ENCODE measurements at places on chromosomes 5 and 9.

DNA sequence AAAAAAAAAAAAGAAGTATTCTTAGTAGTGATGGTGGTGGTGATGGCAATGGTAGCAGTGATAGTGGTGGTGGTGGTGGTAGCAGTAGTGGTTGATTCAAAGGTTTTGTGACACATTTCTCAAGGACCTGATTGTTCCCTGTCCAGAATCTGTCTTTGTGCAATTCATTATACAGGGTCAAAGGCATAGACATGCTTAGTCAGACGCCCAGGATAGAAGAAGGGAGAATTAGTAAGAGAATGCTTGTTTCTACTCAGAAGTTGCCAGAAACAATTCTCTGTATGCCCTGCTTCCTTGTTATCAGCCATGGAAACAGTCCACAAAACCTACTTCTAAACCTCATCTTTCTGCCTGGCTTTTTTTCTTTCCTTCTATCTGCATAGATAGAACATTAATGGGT lies 89.4 kb downstream of the SLC44A1 start:
- no peak for DNase-seq

DNA sequence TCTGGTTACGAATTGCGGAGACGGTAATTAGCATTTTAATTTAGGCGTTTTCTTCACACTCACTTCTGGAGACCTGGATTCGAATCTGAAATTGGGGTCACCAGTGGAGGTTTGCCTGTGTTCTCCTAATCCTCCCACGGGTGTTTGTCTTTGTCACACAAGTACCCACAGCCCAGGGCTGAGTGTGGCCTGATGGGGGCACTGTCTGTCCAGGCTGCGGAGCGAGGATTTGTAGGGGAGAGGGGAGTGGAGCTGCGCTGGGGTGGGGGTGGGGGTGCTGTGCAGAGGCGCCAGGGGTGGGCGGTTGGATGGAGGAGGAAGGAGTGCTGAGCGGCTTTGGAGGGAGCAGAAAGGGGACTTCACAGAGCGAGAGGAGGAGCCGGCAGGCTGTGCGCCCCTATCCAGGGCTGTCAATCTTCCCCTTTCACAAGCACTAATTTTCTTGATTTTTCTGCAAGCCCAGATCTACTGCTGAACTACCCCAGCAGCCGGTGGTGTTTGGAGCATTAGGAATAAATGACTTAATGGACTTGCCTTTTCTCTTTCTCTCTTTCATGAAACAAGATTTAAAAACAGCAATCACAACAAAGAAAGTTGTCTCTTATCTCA lies 53.1 kb downstream of the TSPAN17 start:
- DNase-seq, result no peak

GRCh38 chr5:124669300-124669648 lies 77.2 kb downstream of the ZNF608 start:
- no peak for DNase-seq

DNA sequence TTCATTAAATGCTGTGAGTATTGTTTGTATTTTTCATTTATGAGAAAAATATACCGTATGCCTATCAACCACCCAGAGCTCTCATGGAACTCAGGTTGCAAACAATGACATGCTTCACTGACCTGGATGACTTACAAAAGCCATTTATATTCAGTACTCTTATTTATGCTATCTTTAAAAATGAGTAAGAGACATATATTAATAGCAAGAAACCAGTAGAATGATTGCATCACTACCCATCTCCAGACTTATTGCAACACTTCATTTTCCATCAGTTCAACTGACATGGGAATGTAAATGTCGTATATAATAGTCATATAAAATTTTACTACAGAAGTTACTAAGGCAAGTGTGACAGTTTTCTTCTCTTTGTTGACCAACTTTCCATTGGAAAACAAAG lies 69.1 kb downstream of the OTP start:
- no peak for DNase-seq

DNA sequence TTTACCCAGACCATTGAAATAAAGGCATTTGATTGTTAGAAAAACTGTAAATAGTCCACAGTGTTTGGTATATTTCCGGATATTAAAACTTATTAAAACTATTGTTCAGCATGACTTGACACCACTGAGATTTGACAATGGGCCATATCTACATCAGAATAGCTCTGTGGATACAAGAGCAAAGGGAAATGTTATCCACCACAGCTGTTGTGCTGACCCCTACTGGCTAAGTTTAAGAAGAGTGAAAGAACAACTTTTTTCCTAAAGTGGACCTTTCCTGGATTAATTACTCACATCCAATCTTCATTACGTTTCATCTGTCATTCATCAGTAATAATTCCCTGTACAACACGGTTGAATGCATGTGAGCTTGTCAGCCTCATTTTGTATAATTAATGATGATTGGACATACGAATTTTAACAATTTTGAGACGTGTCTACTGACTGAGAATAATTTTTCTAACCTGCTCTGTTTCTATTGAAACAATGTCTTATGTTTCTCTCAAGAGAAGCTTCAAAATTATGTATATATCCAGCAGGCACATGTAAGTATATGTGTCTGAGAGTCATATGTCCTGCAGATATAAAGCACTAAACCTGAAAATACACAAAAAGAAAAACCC lies 1952.6 kb downstream of the MAT2B start:
- DNase-seq, result no peak

GRCh38 chr5:83077662-83078261 lies 415 bp downstream of the XRCC4 start:
- DNase-seq, result no peak

- no peak for DNase-seq
These were observed 21.5 kb upstream of the DMRT2 start for GRCh38 chr9:1028501-1029190.

DNA sequence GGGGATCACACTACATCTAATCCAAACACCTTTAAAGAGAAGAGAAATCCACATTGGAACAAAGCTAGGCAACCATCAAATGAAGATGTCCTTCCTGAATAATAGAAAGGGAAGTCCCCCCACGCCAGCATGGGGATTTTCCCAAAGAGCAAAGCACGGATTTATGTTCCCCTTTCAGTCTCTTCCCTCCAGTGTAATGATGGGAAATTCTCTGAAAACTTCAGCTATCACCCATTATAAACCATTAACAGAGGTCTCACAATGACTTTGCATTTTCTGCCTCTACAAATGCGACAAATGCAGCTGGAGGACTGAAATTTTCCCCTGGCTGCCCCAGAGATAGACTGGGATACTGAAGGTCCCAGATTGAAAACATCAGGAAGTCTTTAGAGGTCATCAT lies 368.7 kb downstream of the EFNA5 start:
- DNase-seq, result no peak

DNA sequence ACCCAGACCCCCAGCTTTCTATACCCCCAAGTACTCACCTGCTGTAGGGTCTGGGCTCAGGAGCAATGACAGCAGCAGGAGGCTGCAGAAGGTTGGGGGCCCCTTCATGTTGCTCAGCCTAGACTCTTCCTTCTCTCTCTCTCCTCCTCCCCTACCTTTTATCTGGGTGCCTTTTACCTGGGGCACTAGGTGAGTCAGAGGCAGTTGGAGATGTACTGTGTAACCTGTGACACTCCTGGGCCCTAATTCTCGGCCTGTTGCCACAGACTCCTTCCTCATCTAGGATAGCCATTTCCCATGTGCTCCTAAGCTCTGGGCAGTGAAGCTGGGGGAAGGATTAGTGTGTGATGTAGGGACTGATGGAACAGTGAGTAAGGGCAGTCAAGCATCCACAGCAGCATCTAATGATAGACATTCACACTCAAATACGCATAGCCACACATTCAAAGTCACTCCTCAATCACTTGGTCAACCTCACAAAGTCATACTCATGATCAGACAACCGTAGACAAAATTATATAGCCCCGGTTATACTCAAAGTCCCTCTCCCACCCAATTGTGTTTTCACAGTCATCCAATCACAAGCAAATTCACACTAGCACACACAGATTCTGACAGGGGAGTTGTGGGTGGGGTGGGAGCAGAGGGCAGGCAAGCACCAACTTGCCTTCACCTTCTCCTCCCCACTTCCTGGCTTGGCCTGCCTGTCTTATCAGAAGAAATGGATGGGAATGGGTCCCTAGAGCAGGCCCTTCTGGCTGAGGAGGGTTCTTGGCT lies at the start of gene CCL27:
Gene CCL27, minus strand, starts transcription at position 132 of the 777 bp plus-strand sequence. Its CDS starts 24 bp downstream, at position 108.
- DNase-seq, result no peak

DNA sequence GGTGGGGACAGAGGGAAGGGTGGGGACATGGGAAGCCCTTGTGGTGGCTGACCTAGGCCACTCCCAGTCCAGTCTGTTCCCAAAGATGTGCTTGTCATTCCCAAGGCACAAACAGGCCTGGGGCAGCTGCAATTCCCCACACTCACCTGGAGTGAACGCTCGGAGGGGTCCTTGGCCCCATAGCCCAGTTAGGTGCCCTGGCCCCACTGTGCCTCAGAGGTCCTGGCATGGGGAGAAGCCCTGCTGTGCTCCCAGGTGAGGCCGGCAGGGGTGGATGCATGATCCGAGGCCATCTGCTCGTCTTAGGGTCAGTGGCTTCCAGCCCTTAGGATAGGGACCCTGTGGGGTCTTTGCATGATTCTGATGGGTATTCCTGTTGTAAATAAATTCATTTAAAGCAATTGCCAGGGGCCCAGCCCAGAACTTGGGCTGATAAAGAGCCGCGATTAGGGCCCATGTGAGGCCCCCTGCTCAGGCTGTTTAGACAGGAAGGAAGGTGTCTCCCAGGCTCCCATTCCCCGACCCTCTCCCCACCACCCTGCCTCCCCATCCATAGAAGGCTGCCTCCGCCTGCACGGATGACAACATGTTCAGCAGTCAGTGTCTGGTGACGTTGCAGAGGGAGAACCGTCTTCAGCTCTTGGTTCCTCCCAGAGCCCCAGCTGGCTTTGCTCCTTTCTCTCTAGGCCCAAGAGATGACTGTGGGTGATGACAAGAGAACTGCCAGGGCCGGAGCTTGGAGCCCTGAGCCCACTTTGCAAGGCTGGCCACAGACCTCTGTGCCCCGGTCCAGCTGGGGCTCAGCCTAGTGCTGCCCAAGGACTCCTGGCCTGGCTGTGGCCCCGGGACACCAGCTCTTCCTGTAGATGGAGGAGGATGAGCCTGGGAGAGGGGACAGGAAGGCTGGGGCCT lies 28.4 kb upstream of the IRX4 start:
- no peak for DNase-seq

GRCh38 chr9:78857373-78858225 lies 560.7 kb downstream of the PSAT1 start:
- DNase-seq, result no peak

DNA sequence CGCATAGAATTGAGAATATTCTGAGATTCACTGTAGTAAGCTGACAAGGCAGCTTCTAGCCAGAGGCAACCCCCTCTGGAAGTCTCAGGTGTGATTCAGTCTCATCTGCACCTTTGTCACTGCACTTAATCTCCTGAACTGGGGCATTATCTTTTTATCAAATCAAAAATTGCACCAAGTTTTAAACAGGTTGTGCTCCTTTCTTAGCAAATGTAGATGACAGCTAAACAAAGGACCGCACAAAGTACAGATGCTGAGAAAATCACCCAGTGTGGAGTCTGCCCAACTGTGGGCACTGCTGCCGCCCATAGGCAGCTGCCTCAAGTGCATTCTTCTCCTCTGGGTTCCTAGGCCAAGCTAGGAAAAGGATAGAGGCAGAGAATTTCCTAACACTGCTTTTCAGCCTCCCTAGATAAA lies 51.1 kb downstream of the STARD4 start:
- no peak for DNase-seq

DNA sequence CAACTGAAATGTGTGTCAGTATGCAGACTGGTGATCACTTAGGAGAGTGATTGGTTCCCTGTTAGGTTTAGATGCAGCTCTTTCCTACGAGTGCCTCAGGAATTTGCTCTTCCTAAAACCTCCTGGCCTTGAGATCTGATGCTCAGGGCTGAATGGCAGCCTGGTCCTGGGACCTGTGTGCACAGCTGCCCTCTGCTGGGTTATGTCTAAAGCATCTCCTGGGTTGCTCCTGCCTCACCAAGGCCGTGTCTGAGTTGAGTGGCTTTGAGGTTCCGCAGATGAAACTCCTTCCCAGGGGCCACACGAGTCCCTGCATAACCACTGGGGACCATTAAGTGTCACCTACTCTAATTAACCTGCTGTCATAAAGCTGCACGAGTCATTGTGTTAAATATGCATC lies 59.5 kb downstream of the MVB12B start:
- no peak for DNase-seq

DNA sequence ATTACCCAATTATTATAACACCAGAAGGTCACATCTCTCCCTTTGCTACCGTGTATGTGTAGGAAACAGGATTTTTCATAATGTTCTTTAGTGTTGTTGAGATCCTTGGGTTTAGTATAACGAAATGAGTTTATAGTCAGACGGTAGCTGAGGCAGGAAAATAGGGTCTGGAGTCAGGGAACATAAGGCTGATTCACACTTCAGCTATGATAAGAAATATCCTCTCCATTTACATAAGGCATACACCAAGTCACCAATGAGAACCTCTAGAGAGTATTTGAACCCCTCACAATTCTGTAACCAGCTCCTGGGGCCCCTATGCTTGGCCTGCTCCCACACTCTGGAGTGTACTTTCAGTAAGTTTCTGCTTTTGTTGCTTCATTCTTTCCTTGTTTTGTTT lies 58.9 kb upstream of the ANKH start:
- no peak for DNase-seq

- no peak for DNase-seq
These were observed 1.7 kb upstream of the GLT6D1 start for GRCh38 chr9:135641047-135641446.

DNA sequence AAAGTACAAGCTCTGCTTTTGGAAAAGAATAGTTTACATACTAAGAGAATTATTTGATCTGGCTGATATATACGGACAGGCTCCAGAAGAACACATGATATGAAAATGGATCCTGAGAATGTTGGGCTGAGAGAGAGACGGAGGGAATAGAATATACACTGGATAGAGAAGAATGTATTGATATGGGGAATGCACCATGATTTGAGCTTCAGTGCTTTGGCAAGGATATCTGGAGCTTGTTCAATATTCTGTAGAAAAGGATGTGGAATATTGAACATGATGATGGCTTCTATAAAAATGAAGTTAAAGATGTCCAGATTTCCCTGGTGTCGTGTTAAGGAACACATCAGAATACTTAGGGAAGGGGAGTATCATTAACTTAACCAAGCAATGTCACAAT lies 280.5 kb upstream of the VLDLR start:
- DNase-seq, result no peak

DNA sequence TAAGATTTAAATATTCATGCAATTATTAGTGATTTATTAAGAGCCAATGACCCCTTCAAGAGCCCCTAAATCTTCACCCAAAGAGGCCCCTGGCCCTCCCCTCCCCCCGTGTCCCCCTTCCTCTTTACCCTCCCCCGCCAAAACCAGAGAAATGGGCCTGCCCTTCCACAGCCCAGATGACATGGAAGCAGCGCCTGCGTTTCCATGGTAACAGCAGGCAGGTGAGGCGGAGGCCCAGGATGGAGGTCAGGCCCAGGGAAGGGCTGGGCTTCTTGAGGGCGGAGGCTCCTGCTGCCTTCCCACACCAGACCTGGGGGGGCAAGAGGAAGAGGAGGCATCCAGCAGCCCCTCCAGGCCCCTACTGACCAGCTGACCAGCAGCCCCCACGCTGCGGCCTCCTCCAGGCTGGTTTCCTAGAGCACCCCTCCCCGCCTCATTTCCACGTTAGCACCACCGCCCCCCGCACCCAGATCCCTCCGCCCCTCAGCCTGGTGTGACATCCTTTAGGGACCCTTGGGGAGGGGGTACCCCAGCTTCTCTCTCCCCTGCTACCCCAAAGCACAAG lies 37.4 kb downstream of the UNC5A start:
- no peak for DNase-seq
